ENCODE measurements at places on chromosomes 3 and 15.

DNA sequence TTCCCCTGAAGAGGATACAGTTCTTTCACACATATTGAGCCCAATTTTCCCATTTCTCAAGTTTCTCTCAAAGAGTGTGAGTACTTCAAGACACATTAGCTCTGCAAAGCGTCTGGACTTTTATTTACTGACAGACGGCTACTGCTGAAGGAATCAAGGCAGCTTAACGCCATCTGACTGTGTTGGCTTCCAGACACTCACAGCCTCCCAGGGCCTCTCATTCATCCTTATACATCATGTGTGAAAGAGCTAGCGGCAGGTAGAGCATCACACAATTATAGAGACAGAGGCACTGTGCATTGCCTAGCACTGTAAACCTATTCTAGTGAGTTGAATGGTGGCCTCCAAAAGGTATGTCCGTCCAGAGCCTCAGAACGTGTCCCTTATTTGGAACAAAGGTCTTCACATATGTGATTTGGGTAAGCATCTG is 284.1 kb upstream of the STT3B start:
- DNase-seq = no peak

DNA sequence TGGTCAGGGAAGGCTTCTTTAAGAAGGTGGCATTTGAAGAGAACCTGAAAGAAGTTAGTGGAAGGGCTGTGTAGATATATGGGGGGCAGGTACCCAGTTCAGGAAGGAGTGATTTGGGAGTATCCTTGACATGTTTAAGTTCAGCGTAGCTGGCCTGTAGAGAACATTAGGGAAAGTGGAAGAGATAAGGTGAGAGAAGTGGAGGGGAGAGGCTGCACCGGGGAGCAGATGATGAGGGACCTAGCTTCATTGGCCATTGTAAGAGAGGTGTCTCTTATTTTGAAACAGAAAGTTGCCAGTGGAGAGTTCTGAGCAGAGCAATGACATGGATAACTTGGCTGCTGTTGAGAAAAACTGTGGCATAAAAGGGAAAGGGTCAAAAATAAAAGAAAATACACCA is 44.6 kb upstream of the MME start:
- DNase-seq = no peak

- no peak for DNase-seq
Measured at GRCh38 chr3:48423241-48423882, 6.5 kb downstream of the PLXNB1 start.

DNA sequence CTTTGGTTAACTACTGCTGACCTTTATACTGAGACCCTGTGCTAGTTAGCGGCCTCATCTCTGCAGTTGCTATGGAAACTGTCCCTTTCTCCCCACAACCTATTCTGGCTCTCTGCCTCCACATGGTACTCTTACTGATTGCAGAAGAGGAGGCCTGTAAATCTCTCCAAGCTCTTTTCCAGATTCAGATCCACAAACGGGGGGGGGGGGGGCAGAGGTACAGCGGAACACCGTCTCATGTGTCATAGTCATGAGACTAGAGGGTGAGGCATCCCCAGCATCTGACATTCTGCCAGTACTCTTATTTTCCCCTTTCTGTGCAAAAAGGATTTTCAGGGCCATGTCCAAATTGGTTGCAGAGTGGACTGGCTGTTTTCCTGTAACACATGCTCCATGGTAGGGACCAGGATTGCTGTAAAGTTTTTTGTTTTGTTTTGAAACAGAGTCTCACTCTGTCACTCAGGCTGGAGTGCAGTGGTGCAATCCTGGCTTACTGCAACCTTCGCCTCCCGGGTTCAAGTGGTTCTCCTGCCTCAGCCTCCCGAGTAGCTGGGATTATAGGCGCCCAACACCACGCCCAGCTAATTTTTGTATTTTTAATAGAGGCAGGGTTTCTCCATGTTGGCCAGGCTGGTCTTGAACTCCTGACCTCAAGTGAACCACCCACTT is 8.3 kb upstream of the MAP1A start:
- DNase-seq = peak; percentile 54

- no peak for DNase-seq
Measured at GRCh38 chr15:62550106-62550505, 385.0 kb upstream of the C2CD4B start.

- no peak for DNase-seq
Measured at GRCh38 chr15:84766461-84767035, 18.2 kb downstream of the ZNF592 start.

GRCh38 chr3:144458283-144458682 is 486.7 kb downstream of the DIPK2A start:
- DNase-seq = no peak

GRCh38 chr15:59995568-59996297 is 8.4 kb upstream of the FOXB1 start:
- DNase-seq = no peak

DNA sequence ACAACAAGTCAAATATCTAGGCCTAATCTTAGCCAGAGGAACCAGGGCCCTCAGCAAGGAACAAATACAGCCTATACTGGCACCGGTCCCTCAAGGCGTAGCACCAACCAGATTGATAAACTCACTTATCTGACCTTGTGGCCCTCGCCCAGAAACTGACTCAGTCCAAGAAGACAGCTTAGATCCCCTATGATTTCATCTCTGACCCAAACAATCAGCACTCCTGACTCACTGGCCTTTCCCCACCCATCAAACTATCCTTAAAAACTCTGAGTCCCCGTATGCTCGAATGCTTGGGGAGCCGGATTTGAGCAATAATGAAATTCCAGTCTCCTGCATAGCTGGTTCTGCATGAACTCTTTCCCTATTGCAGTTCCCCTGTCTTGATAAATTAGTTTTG is 1.6 kb upstream of the SORD start:
- no peak for DNase-seq

GRCh38 chr15:89586651-89587050 is 11.4 kb downstream of the TICRR start:
- DNase-seq = peak; percentile 70

GRCh38 chr3:46386205-46386604 is 15.5 kb downstream of the CCR5 start:
- DNase-seq = peak; percentile 84

GRCh38 chr3:132983143-132983770 is 54.9 kb upstream of the TMEM108 start:
- no peak for DNase-seq

DNA sequence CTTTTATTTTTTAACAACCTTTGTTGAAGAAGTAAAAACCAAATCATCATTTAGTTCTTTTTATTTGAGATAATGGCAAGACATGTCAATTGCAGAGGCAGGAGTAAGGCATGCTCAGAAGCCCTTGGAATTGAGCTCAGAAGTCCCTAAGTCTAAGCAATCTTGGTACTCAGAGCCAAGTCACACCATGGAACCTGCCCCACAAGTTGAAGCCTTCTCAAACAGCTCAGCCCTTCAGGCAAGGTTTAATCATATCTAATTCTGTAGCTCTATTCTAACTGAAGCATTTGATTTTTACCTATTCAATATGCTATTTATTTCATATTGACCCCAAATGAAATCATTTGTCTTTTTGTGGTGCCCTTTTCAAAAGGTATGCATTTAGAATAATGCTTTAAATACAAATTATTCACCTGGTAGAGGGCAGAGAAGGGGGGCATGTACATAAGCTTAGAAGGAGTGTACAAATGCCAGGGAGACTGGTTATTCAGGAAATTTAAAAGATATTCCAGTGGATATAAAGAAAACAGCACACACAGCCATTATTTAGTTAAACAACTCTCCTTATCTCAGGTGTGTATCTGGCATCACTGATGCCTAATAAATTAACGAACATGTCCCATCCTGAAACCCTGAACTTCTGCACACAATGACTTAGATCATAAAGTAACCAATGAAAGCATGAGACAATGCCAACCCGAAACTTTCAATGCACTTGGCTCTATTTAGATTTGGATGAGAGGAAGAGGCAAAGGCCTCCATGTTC is 26.2 kb upstream of the TOP2B start:
- DNase-seq = no peak

DNA sequence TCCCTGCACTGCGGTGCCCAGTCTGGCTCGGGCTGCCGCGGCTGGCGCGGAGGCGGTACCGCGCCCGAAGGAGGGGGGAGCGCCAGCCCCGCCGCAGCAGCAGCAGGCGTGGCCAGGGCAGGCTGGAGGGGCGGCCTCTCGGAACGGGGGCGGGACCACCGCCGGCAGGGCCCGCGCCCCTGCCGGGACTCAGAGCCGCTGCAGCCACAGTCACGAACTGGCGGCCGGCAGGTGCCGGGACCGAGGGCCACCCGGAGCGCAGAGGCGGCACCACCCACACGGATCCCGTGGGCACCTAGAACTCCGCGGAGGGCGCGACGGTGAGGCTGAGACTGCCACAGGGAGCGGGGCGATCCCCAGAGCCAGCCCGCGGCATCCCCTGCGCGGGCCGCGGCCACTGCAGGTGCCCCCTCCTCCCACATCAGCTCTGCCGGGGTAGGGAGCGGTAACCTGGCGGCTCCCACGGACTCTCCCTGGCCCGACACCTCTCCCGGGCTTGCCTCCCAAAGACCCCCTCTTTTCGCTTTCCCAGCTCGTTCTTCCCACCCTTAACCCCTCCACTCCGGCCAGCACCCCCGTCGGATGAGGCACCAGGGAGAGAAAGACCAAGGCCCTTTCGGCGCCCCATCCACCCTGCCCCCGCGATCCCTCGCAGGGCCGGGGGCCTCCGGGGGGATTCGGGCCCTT is at the start of gene VWA5B2:
Gene VWA5B2 (plus strand): TSS at position 192 of the 687 bp plus-strand sequence. CDS start 944 bp downstream, outside the sequence.
- peak; percentile 52 for DNase-seq

GRCh38 chr3:188819939-188820338 is 351.8 kb upstream of the TPRG1 start:
- peak; percentile 93 for DNase-seq

DNA sequence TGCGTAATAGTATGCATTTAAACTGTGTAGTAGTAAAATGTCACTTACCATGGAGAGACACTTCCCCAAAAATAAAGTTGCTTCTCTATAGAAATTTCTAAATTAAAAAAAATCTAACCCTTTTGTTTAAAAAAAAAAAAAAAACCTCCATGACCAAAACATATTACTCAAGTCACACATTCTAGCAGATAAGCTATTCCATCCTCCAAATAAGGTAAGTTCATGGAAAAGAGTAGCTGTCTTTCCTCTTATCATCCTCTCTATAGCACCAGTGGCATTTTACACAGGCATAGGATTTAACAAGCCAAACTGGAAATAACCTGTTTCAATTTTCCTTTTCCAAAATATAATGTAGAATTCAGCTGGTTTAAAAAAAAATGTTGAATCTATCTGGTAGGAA is 57.4 kb downstream of the LRRFIP2 start:
- DNase-seq = peak; percentile 38

GRCh38 chr3:94961423-94962100 is 898.7 kb downstream of the NSUN3 start:
- no peak for DNase-seq

- peak; percentile 73 for DNase-seq
Measured at GRCh38 chr15:70741107-70741531, 22.2 kb downstream of the UACA start.

DNA sequence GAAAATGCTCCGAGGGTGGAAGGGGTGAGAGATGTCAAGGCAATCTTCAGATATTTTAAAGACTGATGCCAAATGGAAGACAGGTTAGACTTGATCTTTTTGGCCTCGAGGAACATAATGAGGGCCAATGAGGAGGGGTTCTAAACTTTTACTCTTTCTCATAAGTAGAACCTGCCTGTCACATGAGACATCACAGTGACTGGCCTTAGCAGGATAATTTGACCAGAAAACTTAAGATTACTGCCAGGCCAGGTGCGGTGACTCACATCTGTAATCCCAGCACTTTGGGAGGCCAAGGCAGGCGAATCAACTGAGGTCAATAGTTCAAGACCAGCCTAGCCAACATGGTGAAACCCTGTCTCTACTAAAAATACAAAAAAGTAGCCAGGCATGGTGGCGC is 12.2 kb downstream of the TM4SF4 start:
- DNase-seq = no peak

GRCh38 chr3:131081224-131081623 is 54.5 kb downstream of the NEK11 start:
- DNase-seq = no peak

GRCh38 chr15:62124176-62124972 is 40.7 kb downstream of the C2CD4B start:
- peak; percentile 33 for DNase-seq

All from suppressor macrophage (primary cell).